NCI-H748 treated with DMSO at 0.1 percent for 48 hours (cell line): ENCODE measurements at places on chromosomes 3 and 15.

- DNase-seq = no peak
Observed at GRCh38 chr15:80556694-80557367, 138.3 kb upstream of the ABHD17C start.

DNA sequence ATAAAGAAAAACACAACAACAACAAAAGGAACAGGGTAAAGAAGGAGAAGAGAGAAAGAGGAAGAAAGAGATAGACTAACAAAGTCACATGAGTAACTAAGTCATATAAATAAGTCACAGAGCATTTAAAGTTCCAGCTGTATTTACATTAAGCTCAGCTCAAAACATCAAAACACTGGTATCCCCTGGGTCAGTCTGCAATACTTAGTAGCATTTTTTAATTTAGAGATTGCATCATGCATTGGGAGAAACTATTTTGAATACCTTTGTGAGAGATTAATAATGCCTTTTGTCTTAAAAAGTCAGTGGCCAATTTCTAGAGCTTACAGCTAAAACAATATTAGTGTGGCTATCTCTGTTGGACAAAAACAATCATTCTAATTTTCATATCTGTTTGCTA, 78.4 kb downstream of the NEK10 start:
- no peak for DNase-seq

DNA sequence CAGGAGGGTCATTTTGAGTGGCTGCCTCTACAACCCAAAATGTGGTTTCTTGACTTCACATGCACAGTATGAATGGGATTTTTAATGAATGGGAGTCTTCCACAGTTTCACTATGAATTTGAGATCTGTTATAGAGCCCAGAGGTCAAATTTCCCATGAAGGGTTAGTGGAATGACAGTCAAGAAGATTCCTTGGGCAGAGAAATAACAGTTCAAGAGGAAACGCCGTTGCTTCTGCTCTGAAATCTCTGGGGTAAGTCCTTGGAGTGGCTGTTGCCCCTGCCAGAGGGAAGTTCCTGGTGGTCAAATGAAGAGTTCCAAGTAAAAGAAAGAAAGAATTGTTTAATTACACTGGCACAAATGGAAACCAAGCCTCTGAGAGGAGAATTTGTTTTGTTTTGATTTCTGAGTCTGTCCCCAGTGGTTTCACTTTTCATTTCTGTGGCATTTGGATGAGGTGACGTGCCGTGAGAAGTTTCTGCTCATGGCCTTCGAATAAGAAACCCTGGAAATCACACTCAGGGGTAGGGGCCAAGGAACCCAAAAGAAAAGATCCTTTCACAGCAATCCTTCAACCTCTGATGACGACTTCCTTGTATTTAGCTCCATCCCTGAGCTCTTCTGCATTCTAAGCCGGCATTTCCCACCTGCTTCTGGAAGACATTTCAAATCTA, 77.5 kb upstream of the IL12A start:
- no peak for DNase-seq

- DNase-seq = peak; percentile 32
Observed at GRCh38 chr15:34336991-34337556, 507 bp downstream of the SLC12A6 start.

GRCh38 chr15:68808770-68809169, 11.9 kb downstream of the ANP32A start:
- no peak for DNase-seq

DNA sequence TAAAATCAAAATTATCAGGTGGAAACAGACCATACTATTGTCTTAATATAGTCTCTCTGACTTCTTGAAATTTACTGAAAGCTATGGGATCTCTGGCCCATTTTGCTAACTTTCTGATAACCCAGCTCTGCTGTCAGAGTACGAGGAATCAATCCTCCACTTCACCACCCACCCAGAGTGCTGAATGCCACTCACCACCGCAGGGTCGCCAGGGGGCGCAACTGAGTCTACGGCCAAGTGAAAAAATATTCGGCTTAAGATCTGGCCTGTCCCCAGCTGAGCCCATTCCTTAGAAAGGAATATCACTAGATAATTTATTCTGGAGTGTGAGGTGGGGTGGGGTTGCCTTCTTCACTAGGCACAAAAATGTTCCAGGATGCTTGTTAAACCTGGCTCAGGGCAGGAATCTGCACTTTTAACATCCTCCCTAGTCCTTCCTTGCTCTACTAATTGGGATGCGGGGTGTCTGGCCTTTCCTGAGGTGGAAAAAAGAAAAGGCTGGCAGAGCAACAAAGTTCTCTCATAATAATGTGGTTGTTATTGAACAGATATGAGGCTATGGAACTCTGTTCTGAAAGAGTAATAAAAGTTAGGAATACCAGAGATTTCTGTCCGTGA, 520.6 kb downstream of the MFSD1 start:
- no peak for DNase-seq

DNA sequence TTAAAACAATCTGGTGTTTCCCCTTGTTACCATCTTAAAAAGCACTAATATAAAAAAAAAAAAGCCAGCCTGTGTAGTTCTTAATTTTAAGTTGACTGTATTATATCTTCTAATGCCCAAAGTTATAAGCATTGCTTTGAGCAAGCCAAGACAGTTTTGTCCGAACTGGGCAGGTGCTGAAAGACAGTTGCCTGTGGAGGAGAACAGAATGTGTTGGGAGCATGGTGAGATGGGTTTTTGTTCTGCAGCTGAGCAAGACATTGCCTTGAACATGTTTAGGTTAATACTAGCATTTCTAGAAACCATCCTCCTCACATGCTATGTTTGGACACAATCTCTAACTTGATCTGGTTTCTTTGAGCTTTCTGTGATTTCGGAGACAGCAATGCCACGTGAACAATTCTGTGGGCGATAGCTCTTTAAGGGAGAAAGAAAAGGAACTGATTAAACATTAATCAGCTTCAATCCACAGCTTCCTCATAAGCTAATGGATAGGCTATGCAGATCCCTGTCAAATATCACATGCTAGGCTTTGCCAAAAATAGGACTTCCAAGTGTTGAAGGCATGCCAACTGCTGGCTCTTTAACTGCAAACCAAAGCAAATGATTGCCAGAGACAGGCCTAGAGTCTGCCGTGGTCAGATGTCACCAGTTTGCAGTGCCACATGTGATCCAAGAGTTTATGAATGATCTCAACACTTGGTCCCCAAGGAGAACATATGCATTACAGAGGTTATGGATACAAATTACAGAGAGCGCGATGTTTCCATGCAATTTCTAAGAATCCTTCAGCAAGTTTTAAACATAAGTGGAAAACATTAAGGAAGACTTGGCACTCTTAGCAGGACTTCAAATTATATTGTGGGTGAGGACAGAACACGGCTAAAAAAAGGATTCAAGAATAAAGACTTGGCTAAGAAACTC, 428.1 kb downstream of the ROBO2 start:
- DNase-seq = no peak

- no peak for DNase-seq
Observed at GRCh38 chr3:120081719-120082118, 12.5 kb downstream of the GSK3B start.

DNA sequence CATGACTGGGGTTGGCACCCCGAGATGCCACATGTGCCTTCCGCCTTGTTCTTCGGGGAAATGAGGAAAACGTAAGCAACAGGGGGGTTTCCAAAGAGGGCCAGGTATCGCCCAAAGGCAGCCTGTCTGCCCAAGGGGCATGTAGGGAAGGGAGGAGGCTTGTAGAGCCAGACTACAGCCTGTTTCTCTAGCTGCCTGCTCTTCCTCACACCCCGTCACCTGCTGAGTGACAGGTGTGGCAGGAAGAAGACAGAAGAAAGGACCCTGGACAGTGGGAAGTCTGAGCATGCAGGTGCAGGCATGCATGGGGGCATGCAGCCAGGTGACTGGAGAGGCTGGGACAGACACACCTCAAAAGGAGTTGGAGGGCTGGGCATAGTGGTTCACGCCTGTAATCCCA, 9.8 kb downstream of the PLA2G4E start:
- DNase-seq = no peak

DNA sequence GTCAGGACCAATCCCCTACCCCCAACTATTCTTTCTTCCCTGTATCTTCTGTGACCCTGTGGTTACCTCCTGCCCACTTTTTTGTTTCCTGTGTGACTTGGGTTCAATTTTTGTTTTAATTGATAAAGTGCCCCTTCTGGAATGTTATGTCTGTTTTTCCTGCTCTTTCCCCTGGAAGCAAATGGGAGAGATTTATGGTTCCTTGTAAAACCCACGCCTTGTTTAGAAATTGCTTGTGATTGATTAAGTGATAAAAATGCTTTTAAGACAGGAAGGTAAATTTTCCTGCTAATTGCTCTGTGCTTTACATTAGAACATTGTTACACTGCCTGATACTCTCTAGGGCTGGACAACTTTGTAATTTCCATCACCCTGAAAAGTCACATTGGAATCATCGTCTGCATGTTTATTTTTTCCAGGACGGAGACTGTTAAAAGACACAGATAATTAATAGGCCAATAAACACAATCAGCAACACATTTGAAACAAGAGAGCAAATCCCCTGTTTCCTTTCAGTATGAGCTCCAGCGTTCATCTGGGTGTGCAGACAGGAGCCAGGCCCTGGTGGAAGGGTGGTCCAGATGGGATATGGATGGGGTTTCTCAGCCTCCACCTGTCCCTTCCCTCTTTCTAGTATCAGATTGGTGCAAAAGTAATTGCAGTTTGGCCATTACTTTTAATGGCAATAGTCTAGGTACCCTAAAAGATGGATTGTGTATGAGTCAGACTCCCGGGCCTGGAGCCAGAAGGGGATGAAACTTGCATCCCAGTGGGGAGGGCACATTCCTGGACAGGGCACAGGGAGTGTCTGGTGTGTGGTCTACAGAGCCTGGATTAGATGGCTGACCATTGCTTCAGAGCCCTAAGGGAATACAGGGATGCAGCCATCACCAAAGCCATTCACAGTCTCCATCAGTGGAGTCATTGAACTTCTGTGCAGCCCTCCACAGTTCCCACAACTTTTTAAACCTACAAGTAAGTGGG, 58.1 kb upstream of the AGBL1 start:
- no peak for DNase-seq
